ENCODE measurements at places on chromosomes 11 and 22. TPM values are rescaled to one million over a fixed set of nuclear protein-coding genes. Genes with fewer than 3 reads are reported as not detected.

Gene PDE2A
- 3.4 TPM for total RNA-seq

Gene HSPB2
- total RNA-seq, result 1.0 TPM

- H3K4me3 ChIP-seq, result no peak overlapping the region
- H3K27me3 ChIP-seq, result no peaks in the 10 kb centered on the region
- H3K36me3 ChIP-seq, result no peaks in the 10 kb centered on the region
- no peak overlapping the region for H3K27ac ChIP-seq
- no peak for DNase-seq
Measured at GRCh38 chr11:59676205-59676604, 7.4 kb upstream of the PATL1 start.

DNA sequence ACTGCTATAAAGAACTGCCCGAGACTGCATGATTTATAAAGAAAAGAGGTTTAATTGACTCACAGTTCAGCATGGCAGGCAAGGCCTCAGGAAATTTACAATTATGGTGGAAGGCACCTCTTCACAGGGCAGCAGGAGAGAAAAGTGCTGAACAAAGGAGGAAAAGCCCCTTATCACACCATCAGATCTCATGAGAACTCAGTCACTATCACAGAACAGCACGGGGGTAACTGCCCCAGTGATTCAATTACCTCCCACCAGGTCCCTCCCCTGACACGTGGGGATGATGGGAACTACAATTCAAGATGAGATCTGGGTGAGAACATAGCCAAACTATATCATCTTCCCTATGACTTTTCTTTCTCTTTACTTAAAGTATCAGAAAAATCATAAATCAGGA, 104.0 kb upstream of the SYN3 start:
- DNase-seq, result no peak
- no peaks in the 10 kb centered on the region for H3K36me3 ChIP-seq
- H3K4me3 ChIP-seq, result no peak overlapping the region
- no peak overlapping the region for H3K27ac ChIP-seq
- no peaks in the 10 kb centered on the region for H3K4me1 ChIP-seq

DNA sequence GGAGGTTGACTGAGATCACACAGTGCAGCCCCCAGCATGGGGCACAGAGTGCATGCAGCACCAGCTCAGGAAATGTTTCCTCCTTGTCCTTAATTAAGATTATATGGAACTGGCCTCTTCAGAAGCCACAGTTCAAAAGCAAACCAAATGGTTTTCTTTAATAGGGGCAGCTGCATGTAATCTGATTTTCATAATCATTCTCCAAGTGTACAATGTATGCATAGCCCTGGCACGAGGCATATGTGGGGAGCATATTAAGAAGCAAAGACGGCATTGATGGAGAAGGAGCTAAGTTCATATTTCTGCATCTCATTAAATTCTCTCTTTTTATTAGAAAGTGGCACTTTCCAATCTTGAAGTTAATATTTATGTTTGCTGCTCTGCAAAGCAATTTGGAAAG, 9.9 kb upstream of the PARVB start:
- no peaks in the 10 kb centered on the region for H3K36me3 ChIP-seq
- no peaks in the 10 kb centered on the region for H3K4me1 ChIP-seq
- DNase-seq, result no peak
- no peaks in the 10 kb centered on the region for H3K27me3 ChIP-seq
- H3K4me3 ChIP-seq, result no peak overlapping the region

DNA sequence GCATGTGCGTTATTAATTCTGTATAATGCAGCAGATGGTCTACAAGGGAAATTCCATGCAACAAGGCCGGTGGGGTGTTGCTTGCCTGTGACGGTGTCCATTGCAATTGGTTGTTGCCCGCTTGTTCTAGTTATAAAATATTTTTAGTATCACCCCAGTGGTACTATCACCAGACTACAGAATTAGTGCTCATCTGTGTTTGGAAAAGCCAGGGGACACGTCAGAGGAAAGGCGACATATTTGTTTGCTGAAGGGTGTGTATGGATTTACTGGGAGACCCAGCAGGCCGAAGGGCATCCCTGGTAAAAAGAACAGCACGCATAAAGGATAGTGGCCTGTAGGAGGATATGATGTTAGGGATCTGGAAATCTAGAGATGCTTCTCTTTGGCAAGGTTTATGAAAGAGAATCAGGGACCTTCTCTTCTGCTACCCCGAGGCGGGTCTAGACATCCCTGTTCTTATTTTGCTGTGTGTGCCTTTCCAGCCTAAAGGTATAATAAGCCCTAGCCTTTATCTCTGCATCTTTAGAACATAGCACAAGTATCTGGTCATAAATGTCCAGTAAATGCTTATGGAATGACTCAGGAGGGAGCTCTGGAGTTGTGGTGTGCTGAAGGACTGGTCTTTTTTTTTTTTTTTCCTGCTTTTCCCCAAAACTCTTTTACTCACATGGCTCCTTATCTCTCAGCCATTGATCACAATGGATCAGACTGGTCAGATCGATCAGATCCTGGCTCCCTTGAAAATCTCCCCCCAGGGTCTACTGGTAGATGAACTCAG, 90.9 kb downstream of the LDLRAD3 start:
- no peak overlapping the region for H3K4me3 ChIP-seq
- H3K36me3 ChIP-seq, result no peaks in the 10 kb centered on the region
- no peaks in the 10 kb centered on the region for H3K27me3 ChIP-seq
- DNase-seq, result no peak

All from H1 (cell line).